ENCODE measurements at places on chromosomes 5 and 9.

- no peak for DNase-seq
Measured at GRCh38 chr9:131640438-131641137, 95.3 kb downstream of the PRRT1B start.

DNA sequence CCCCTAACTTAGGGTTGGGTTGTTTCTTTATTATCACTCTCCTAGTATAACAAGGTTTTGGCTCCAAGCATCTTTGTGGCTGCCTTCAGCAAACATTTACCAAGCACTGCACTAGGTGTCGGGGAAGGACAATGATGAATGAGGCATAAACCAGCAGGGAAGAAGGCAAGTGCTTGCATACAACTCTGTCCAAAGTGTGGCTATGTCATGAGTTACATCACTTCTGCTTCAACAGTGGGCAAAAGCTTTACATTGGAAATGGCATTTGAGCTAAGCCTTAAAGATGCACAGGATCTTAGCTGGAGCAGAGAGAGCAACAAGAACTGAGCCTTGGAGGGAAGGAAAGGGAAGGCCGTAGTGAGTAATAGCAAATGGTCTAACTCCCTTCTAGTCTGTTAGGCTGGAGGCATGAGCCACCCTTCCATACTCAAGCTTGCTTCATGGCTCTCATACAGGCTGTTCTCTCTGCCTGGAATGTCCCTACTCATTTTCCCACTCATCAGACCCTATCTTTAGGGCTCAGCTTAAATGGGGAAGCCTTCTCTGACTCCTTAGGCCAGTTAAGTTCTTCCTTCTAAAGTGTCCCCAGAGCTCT is 121.8 kb downstream of the SEMA6A start:
- DNase-seq, result no peak

GRCh38 chr5:112014783-112015395 is 257.9 kb upstream of the NREP start:
- DNase-seq, result no peak

GRCh38 chr9:86098824-86099700 is at the start of gene GOLM1:
Gene GOLM1 (minus strand): TSS chr9:86099558. CDS start chr9:86079320, 20,238 bp downstream.
- DNase-seq, result peak; percentile 66

GRCh38 chr5:124343451-124343867 is 403.0 kb downstream of the ZNF608 start:
- no peak for DNase-seq

DNA sequence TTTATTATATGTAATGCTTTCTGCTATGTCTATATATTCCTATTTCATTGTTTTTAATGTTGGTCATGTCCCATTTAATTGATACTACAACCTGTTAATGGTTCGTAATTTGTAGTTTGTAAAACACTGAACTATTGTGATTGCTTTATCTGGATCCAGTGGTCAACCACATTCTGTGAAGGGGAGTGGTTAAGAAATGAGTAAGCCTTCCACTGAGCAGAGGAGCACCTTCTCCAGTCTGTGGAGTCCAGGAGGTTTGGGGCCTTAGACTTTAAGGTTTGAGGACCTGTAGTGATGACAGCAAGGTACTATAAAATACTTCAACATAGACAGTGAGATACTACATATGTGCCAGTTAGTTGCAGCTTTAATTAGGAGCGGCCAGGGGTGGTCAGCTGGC is 67.7 kb upstream of the RAD23B start:
- peak; percentile 9 for DNase-seq

DNA sequence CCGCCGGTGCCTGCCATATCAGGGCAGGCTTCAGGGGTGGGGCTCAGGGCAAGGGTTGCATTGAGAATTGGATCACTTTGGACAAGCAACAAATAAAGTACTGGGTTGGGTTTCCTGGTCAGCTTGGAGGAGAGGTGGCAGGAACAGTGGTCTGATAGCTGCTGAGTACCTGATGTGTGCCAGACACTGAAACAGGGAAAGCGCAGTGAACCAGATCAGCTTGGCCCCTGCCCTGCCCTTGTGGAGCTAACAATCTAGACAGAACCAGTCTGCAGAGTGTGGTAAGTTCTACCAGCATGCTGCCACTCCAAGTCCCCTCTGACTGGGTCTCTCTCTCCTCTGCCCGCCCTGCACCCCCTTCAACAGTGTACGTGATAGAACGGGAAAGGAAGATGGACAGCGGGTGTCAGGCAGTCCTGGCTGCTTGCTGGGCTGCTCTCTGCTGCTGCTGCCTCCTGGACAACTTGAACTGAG is 53.4 kb downstream of the CYSTM1 start:
- no peak for DNase-seq

GRCh38 chr9:89417832-89418473 is 80.0 kb downstream of the SEMA4D start:
- DNase-seq, result no peak

DNA sequence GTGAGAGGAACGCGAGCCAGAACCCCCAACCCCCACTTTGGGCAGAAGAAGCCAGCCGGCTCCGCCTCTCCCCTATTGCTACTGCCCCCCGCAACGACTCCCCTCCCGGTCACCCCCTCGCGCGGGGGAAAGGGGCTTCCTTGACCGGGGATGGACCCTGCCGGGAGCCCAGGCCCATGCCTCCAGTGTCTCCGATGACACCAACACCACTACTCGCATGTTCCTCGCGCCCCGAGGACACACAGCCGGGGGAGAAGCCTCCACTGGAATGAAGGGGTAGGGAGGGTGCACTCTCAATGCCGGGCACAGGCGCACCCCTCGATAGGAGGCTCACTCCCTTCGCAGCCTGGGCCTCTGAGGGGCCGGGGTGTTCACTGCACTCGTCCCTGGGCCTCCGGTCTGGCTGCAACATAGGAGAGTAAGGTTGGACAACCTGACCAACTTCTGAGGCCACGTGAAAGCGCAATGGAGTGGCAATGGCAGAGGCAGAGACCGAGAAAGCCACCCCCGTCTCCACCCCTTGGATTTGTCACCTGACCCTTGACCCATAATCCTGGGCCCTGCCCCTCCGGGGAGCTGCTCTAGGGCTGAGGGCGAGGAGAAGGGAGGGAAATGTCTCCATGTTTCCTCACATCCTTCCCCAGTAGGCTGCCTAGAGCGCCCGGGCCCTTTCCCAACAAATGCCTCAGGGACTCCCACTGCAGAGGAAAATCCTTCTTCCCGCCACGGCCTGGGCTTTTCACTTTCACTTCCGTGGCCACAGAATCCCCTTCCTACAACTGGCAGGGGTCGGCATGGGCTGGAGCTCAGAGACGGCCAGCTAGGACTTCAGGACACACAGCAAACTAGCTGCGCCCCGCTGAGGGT is 1.1 kb upstream of the CNTFR start:
- peak; percentile 9 for DNase-seq

GRCh38 chr9:19442240-19442639 is 33.4 kb downstream of the ACER2 start:
- DNase-seq, result no peak

GRCh38 chr5:154628685-154629084 is 126.5 kb upstream of the LARP1 start:
- no peak for DNase-seq

DNA sequence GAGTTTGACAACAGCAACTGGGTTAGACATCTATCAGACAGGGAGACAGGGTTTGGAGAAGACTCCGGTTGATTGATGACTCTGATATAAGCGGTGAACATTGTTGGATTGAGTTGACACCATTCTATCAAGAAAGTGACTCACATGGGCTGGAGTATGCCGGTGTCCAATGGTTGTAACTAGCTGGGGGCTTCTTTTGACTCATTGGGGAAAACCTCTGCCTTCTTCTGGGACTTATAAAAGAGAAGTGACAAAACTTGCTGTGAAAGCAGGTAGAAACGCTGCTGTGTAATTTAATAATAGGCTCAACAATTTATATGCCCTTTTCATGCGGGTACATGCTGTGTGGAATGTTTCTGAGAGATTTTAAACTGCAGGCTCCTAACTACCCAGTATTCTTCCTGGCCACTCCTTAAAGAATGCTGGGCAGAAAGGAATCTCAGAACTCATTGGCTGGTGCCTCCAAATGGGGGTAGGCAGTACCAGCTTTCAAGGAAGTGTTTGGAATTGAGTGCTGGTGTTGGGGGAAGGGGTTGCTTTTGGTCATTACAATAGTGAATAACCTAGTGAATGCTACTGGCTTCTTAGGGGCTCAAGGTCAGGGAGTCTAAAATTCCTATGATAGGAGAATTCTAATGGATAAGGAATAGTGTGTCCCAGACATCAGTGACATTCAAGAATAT is 43.9 kb downstream of the FYB1 start:
- no peak for DNase-seq

- DNase-seq, result no peak
Measured at GRCh38 chr9:6068983-6069382, 53.6 kb upstream of the RANBP6 start.

DNA sequence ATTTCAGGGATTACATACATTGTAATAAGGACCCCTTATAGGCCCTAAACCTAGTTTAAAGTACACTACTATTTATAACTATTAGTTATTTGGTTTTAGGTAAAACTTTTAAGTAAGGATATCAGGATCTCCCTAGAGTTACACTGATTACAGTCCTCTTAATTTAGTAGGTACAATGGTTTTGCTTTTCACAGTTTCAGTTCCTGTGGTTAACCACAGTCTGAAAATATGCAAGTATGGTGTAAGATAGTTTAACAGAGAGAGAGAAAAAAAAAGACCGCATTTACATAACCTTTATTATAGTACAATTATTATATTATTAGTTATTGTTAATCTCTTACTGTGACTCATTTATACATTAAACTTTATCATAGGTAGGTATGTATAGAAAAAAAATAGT is 725.3 kb upstream of the PTPRD start:
- no peak for DNase-seq

- peak; percentile 37 for DNase-seq
Measured at GRCh38 chr9:132214027-132214622, 52.3 kb downstream of the NTNG2 start.

DNA sequence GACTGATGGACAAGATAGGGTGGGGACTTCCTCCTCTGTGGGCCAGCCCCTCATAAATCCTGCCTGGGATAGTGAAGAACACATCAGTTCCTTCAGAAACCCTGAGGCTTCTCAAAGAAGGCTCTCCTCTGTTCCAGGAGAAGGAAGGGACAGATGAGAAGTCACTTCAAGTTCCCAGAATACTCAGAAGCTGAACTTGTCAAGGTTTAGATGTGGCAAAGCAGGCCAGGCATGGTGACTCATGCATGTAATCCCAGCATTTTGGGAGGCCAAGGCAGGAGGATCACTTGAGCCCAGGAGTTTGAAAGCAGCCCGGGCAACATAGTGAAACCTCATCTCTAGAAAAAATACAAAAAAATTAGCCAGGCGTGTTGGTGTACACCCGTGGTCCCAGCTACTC is 38.5 kb downstream of the STOM start:
- DNase-seq, result no peak

DNA sequence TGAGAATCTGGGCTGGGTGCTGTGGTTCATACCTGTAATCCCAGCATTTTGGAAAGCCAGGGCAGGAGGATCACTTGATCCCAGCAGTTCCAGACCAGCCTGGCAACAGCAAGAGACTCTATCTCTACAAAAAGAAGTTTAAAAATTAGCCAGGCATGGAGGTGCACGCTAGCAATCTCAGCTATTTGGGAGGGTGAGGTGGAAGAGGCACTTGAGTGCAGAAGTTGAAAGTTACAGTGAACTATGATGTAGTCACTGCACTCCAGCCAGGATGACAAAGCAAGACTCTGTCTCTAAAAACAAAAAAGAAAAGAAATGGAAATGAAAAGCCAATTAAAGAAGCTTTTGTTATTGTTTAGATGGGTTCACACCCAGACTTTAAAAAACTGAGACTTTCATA is 131.6 kb upstream of the RASA1 start:
- no peak for DNase-seq

- DNase-seq, result no peak
Measured at GRCh38 chr9:110900917-110901316, 137.4 kb downstream of the LPAR1 start.

GRCh38 chr9:106500171-106500570 is 362.8 kb upstream of the ZNF462 start:
- DNase-seq, result no peak

DNA sequence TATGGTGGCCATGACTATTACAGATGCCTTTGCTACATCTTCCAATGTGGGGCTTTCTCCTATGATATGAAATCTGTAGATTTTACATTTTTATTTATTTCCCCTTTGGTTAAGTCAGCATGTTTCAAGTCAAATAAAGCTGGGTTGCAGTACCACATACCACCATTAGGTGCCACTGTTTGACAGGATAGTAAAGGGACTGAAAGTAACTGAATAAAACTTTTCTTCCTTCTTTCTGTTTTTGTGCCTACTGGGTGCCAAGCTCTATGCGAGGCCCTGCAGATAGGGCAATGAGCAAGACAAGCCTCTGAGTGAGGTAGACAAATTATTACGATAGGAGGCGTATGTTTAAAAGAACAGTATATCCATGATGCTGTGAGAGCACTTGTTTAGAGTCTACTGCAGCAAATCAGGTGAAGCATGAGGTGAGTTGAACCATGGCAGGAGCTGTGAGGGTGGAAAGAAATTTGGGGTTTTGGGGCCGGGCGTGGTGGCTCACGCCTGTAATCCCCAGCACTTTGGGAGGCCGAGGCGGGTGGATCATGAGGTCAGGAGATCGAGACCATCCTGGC is 64.8 kb downstream of the GDNF start:
- DNase-seq, result peak; percentile 19

GRCh38 chr5:180213256-180213600 is 4.2 kb upstream of the RASGEF1C start:
- DNase-seq, result no peak

- no peak for DNase-seq
Measured at GRCh38 chr5:121429761-121430160, 421.9 kb upstream of the FTMT start.

DNA sequence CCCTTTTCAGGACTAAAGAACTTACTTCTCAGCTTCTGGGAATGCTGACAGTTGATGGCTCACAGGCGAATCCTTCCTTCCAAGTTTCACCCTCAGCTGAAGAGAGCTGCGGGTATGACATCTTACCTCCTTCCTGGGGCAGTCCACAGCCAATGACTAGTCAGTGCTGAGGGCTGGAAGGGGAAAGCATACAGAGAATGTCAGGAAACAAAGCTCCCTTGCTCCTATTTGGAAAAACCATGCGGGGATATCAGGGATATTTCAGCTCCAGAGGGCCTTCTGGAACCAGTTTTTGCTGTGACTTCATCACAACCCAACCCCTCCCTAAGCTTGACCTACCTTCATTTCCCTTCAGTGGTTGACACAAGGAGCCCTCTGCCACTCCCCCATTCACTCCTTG is 15.7 kb downstream of the FTMT start:
- DNase-seq, result no peak

DNA sequence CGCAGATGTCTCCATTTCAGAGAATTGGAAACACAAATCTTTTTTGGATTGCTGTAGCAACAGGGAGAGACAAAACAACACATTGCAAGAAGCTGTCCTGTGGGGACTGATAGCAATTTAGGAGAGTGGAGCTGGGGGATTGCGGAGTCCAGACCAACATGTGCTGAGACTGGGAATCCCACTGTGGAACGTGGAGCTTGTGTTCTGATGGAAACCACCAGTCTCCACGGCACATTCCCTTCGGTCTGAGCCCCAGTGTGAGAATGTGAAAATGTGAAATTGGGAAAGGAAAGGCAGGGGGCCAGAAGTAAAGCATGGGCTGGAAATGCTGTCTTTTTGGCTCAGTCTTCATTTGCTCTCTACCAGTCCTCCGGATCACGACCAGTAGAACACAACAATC is 348.8 kb upstream of the TNC start:
- no peak for DNase-seq

All from Calu3 (cell line).